ENCODE measurements at places on chromosomes 4 and X.

GRCh38 chr4:153450544-153450917 lies 15.6 kb upstream of the TMEM131L start:
- no peak for DNase-seq

DNA sequence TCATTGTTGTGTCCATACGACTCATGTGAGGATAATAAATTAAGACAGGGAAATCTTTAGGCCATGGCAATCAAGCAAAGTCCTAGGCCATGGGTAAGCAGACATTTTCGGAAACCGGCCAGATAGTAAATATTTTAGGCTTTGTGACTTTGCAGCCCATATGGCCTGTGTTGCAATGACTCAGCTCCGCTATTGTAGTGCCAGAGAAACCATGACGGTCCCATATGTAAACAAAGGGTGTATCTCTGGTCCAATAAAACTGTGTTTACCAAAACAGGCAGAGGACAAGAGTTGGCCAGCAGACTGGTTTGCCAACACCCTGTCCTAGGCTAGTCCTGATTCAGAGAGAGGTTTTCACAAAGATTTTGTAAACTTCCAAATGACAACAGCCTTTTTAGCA lies 5.0 kb downstream of the FAM114A1 start:
- DNase-seq: no peak

GRCh38 chrX:26442340-26442739 lies 226.4 kb downstream of the MAGEB5 start:
- DNase-seq: no peak

GRCh38 chrX:68420559-68420958 lies 12.7 kb downstream of the OPHN1 start:
- no peak for DNase-seq

DNA sequence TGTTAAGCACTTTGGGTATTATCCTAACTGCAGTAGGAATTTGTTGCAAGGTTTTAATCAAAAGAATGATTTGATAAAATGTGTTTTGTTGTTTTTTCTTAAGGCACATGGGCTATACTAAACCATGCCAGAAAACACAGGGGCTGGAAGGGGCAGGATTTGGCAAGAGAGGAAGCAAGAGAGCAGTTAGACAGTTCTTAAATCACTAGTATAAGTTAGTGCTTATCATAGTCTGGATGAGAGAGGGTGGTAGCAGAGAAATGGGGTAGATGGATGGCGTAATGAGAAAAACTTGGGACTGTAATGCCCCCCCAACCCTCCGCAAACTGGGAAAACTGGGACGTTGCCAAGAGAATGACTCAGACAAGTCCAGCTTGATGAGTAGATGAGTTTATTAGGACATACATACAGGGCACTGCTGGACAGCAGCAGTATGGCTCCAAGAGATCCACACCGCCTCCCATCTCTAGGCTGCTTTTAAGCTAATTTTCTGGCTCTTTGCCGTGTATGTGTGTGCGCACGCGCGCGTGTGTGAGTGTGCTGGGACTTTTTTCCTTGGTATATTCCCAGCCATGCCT lies 151.5 kb downstream of the PDLIM5 start:
- no peak for DNase-seq

- no peak for DNase-seq
Observed at GRCh38 chr4:13430834-13431568, 53.1 kb downstream of the RAB28 start.

- DNase-seq: no peak
Observed at GRCh38 chr4:122762520-122762919, 30.0 kb downstream of the BBS12 start.

DNA sequence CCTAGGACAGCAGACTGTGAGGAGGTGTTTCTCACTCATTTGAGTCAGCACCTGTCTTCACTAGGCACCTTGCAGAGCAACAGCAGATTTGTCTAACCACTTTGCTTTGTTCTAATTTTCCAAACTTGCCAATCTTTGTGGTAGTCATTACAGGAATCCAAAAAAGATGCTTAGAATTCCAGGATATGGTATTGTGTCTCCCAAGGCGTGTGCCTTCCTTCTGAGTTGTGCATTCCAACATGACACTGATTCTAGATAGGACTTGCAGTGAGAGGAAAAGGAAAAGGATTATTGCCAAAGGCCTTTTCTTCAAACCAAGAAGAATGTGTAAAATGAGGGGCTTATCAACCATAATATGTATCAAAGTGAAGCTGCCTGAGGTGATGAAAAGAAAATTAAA lies 126.2 kb downstream of the MAPK10 start:
- no peak for DNase-seq

DNA sequence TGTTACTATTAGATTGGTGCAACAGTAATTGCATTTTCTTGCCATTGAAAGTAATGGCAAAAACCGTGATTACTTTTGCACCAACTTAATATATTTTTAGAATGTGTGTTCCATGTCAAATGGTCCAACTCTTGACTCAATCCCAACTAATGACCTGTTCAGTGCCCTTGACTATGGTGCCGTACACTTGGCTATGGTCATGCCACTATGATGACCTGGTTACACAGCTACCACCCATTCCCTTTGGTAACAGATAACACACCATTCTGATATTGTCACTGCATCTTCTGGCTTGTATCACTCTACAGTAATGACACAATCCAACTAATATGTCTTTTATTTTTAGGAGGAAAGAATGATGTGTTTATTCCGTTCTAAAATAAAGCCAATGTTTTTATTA lies 469.4 kb downstream of the DMD start:
- DNase-seq: no peak

DNA sequence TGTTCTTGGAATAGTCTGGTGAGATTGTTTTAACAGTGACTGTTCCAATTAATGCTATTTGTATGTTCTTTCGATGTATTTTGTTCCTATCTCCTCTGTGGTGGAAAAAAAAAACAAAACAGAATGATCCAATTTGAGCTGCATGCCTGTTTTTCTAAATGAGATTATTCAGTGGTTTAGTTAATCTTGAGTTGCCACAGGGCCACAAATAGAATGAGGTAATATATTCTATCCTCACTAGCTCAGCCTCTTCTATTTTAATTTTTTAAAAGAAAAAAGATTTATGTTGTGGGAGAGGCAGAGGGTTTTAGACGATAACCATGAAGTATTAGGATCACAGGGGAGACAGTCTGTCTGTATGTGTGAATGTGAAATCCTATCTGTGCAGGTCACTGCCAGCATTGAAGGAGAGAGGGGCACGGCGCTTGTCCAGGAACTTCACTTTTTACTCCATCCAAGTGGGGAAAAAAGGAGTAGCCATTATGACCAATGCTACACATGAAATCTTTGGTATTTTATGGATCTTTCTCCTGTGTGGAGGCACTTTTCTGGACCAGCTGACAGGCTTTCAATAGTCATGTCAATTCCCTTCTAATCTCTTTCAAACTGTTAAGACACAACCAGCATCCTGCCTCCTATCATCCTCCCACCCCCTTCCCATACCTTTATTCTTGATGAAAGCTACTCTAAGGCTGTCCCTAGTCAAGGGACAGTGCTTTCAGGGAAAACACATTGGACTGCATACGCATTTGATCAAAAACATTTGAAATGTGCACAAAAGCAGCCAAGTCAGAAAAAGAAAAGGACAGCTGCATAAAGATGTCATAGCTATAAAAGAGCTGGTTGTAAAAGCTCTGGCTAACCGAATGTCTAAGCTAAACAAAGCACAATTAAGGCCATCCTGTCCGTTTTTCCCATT lies 1063.8 kb upstream of the INTU start:
- no peak for DNase-seq

DNA sequence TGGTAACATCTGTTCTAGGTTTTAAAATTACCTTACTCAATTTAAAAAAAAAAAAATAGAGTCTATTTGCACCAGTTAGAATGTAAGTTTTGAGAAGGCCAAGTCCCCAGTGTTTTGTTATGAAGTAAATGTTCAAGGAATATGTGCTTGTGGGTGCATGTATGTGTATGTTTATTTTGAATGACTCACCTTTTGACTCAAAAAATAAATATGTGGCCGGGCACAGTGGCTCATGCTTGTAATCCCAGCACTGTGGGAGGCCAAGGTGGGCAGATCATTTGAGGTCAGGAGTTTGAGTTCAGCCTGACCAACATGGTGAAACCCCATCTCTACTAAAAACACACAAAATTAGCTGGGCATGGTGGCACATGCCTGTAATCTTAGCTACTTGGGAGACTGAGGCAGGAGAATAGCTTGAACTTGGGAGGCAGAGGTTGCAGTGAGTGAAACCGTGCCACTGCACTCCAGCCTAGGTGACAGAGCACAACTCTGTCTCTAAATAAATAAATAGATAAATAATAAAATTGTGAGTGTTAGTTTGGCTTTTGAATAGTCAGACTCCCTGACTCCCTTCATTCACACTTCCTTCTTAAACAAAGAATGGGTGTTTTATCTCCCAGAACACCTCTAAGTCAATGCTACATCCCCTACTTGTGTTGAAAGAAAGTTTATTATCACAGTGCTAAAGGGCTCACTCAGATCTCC lies 511.3 kb upstream of the PCDH7 start:
- DNase-seq: no peak

- no peak for DNase-seq
Observed at GRCh38 chrX:153438532-153438931, 7.3 kb downstream of the TREX2 start.

DNA sequence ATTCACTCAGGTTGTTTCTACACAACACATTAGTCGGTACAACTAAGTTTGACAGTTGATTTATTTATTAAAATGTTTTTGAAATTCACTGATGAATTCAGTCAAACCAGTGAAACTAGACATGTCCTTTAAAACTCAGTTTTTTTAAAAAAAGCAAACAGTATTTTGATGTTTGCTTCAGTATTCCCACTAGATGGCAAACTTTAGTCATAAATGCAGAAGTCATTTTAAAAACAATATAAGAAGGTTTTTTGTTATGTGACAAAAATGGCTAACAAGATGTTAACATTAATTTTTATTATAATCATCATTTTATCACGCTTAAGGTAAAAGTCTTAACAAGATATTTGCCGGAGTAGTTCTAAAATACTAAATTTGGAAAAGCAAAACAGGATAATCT lies 1337.8 kb upstream of the DIAPH2 start:
- no peak for DNase-seq
